Activated CD4-positive, alpha-beta memory T cell treated with anti-CD3 and anti-CD28 coated beads for 36 hours (primary cell): ENCODE measurements at places on chromosomes 11 and 22. TPM values are rescaled to one million over a fixed set of nuclear protein-coding genes. Genes with fewer than 3 reads are reported as not detected.
A peak's percentile ranks its signal among the peaks of the same experiment; 100 is the strongest.

- DNase-seq, result no peak
Observed at GRCh38 chr11:113725913-113726312, 19.8 kb upstream of the TMPRSS5 start.

DNA sequence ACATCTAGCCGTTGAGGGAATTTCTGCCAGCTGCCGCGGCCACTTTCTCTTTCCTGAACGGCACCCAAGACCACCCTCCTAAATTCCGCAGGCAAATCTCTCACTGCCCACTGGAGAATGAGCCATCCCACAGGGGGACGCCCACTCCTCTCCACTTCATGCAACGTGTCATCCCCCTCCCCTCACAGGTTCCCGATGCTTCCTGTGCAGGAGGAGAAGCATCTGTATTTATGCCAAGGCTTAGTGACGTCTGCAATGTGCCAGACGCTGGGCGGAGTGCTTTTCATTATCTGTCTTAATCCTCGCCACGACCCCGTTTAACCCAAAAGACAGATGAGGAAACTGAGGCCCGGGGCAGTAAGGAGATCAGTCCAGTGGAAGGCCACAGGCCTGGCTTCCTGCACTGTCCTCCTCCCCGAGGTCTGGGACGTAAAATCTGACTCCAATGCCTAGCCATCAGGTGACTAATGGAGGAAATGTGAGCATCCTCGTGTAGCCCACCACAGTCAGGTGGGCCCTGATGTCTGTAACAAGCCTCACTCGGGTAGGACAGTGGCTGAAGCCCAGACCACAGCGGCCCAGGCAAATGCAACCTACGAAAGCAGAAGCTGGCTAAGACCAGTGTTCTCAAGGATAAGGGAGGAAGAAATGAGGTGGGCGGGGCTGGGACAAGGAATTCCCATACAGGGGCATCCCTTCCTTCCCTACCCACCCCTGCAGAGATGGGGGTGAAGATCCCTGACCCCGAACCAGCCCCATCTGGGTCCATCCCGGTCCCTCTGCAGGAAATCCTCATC, 23.1 kb downstream of the MN1 start:
- no peak for DNase-seq

- DNase-seq, result no peak
Observed at GRCh38 chr11:93895106-93895862, 44.9 kb upstream of the VSTM5 start.

GRCh38 chr11:86277741-86278140, 24.3 kb upstream of the HIKESHI start:
- DNase-seq, result no peak

GRCh38 chr11:133955081-133955891, 1.5 kb downstream of the IGSF9B start:
- DNase-seq, result peak; percentile 70

DNA sequence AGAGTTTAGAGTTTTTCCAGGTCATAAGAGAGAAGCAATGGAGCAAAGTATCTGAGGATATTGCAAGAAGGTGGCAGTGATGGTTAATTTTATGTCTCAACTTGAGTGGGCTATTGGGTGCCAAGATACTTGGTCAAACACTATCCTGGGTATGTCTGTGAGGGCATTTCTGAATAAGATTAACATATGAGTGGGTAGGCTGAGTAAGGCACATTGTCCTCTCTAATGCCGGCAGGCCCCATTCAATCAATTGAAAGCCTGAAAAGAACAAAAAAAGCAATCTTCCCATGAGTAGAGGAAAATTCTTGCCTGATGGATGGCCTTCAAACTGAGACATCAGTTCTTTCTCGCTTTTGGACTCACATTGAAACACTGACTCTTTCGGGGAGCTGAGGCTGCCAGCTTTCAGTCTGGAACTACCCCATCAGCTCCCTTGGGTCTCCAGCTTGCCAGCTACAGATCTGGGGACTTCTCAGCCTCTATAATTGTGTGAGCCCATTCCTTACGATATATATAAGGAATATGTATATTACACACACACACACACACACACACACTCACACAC, 228.8 kb downstream of the BUD13 start:
- DNase-seq, result no peak

DNA sequence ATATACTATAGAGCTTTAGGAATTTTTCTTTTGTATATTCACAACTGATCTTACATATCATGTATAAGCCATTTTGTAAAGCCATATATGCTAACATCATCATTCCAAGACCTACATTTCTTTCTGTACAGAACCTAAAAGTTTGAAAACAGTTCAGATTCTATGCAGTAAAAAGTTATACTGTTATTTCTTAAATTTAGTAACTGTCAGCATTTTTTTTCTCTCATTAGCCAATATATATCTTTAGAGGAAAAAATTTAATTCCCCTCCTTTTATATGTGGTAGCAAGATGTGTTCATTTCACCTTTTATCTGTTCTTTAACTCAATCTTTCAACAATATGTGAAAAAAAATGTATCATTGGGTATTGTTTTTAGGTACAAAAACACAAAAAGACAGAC, 120.4 kb upstream of the TP53AIP1 start:
- no peak for DNase-seq

DNA sequence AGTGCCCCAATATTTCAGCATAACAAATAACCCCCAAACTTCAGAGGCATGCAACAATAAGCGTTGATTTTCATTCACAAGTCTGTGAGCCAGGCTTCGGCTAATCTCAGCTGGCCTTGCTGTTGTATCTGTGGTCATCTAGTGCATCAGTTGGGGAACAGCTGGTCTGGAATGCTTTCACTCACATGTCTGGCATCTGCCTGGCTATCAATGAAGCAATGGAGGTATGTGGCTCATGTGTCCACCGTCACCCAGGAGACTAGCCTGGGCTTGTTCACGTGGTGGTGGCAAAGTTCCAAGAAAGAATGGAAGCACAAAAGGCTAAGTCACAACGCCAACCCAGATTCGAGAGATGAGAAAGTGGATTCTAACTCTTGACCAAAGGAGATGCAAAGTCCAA, 304.8 kb upstream of the ISX start:
- DNase-seq, result no peak

GRCh38 chr22:28316014-28316413, 363.6 kb downstream of the TTC28 start:
- no peak for DNase-seq

DNA sequence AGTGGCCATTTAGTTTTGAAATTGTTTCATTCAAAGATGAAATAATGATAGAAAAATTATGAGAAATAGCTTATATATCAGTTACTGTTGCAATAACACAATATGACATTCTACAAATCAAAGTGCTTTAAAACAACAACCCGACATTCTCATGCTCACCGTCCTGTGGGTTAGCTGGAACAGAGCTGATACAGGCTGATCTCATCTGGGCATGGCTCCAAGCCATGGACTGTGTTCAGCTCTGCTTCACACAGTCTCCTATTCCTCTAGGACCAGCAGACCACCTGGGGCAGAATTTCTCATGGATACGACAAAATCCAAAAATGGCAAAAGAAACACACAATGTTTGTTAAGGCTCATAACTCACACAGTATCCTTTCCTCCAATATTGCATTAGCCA, 178.6 kb downstream of the CNTN5 start:
- no peak for DNase-seq

- no peak for DNase-seq
Observed at GRCh38 chr11:115184901-115185300, 319.3 kb downstream of the CADM1 start.

DNA sequence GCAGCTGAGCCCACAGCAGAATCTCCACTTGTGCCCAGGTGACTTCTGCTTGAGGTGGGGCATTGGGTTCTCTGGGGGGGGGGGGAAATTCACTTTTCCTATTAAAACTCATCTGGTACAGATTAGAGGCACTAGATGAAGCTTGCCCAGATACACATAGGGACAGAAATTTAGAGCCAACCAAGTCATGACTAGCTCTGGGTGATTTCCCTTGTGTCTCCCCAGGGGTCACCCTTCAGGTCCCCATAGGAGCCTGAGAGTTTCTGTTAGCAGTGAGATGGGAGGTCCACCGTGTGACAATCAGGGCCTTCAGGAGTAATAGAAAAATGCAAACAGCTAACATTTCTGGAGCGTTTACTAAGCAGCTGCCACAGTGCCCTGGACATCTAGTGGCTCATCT, 77.0 kb downstream of the NAT10 start:
- no peak for DNase-seq

DNA sequence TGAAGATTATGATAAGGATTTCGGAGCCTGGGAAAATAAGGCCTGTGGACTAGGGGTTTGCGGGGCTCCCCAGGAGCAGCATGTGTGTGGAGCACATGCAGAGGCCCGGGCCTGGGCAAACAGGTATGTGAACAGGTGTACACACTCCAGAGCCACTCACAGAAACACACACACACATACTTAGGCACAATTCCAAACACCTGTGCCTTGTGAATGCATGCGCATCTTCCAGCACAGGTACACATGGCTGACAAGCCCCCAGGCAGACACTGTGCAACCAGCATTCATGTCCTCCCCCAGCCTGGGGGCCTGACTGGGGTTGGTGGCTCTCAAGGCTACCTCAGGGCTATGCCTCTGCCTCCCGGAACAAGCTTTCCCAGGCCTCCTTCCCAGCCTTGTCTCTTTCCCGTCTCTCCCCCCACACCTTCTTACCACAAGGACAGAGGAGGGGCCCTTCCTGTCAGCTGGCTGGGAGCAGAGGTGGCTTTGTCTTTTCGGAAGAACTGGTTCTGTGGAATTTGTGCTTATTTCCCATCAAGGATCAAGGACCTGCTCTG, 2.6 kb upstream of the P2RY6 start:
- peak; percentile 7 for DNase-seq

GRCh38 chr11:20600551-20600950, 1.1 kb downstream of the SLC6A5 start:
- DNase-seq, result no peak

GRCh38 chr11:57815476-57815875, 53.9 kb downstream of the CTNND1 start:
- no peak for DNase-seq

GRCh38 chr11:20627026-20627425, 27.6 kb downstream of the SLC6A5 start:
- DNase-seq, result no peak

DNA sequence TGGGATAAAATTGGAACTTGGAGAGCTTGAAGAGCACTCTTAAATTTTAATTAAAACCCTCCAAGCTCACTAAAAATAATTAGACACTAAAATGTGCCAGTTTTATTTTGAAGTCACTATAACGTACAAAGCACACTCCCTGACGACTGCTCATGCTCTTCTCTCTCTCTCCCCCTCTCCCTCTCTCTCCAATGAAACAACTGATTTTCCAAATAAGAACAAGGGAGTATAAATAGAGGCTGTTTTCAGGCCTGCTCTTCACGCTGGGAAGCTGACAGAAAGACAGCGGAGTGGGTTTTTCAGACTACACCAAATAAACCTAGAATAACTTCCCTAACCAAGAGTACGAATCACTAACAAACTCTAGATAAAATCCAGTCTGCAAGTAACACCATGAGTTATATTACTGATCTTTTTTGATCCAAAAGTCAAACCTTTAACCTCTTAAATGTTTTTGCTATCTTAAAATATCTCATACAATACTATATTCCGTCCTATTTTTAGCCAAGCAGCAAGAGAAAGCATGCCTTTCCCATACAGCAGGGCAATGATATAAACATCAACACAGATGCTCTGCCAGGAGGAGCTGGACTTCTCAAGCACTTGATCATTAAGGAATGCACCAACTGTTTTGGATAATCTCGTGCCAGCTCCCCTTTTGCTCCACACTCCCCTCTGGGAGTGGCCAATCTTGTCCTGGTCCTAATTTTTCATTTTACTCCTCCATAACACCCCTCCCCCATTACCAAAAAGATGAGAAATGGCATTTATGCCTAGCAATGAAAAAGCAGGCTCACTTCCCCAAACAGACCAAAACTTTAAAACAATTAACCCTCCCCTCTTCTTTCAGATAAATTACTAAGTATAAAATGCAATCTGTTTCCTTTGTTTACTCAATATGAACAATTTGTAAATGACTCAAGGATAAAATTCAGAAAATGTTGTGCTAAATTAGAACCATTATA, 116.9 kb downstream of the SOX6 start:
- DNase-seq, result no peak

GRCh38 chr11:121607341-121607740, 154.6 kb upstream of the SORL1-AS1 start:
- DNase-seq, result no peak

DNA sequence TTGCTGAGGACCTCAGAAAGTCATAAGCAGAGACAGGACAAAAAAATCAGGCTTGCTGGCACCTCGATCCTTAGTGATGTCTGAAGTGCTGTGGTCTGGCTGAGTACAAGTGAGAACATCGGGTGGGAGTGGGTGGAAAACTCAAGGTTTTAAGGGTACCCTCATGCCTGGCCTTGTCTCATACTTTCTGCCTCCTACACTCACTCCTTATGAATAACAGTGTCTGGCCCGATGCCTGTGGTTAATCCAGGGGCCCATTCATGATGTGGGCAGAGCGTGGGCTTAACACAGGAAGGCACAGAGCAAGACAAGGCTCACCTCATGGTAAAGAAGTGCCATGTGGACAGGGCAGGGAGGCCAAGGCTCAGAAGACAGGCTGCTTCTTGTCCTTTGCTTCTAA, 11.0 kb upstream of the UCP3 start:
- peak; percentile 91 for DNase-seq

DNA sequence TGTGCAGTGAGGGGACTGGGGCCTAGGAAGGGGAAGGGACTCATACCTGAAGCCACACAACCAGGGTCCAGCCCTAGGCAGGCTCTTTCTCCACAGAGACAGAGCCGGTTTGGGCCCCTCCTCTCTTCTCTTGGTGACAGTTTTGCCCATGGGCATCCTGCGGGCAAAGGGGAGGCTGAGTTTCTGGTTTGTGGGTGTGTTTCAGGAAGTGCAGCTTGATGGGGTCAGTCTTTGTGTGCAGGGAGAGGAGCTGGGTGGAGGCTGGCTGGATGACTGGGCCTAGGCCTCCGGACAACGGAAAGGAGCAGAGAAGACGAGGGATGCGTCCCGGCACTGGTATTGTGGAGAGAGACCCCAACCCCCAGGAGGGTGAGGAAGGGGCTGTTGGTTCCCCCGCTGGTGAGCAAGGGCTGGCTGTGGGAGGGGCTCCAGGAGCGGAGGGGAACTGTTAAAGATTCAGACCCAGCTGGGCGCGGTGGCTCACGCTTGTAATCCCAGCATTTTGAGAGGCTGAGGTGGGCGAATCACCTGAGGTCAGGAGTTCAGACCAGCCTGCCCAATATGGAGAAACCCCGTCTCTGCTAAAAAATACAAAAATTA, 23.4 kb upstream of the CELSR1 start:
- DNase-seq, result no peak

DNA sequence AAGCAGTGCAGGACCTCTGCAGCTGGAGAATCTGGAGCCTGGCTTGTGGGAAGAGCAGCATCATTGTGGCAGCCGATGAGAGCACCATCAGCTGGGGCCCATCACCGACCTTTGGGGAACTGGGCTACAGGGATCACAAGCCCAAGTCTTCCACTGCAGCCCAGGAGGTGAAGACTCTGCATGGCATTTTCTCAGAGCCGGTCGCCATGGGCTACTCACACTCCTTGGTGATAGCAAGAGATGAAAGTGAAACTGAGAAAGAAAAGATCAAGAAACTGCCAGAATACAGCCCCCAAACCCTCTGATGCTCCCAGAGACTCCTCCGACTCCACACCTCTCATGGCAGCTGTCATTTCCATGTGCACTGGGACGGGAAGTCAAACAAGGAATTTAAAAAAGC, 35.6 kb downstream of the ASRGL1 start:
- no peak for DNase-seq

Gene VSTM5
- not detected for total RNA-seq

Gene SSTR3
- 9.3 TPM for total RNA-seq

Gene C11orf16
- total RNA-seq, result not detected

Gene PYGM
- 0.94 TPM for total RNA-seq

Gene DUSP8
- total RNA-seq, result 1.6 TPM

Gene HORMAD2
- total RNA-seq, result not detected
